Activated CD4-positive, alpha-beta T cell treated with anti-CD3 and anti-CD28 coated beads, Interleukin-2, amount 10 ng/mL, durations not matched to agents 7 days and 5 days (primary cell): ENCODE measurements at places on chromosomes 4 and X. TPM values are rescaled to one million over a fixed set of nuclear protein-coding genes. Genes with fewer than 3 reads are reported as not detected.

DNA sequence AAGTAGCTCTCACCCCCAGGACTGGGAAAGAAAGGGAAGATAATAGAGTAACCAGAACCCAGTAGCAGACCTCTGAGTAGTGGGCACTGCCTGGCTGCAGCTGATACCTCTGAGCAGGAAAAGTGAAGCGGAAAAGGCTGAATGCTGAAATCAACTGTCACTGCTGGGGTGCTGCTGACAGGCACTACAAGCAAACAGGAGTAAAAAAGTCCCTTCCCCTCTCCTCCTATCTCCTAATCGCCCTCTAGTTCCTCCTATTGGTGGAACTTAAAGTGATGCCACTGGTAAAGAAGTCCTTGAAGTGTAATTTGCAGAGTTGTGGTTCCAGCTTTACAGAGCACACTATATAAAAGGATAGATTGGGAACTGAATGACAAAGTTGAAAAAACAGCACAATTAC lies 32.8 kb upstream of the GLRB start:
- no peaks in the 10 kb centered on the region for H3K36me3 ChIP-seq
- no peak overlapping the region for H3K27ac ChIP-seq
- H3K4me3 ChIP-seq: no peak overlapping the region
- no peaks in the 10 kb centered on the region for H3K27me3 ChIP-seq

GRCh38 chr4:183966371-183966770 lies 61.3 kb downstream of the STOX2 start:
- peaks cover 32% of the 10 kb centered on the region for H3K27me3 ChIP-seq
- no peak overlapping the region for H3K4me3 ChIP-seq
- H3K4me1 ChIP-seq: no peaks in the 10 kb centered on the region
- no peak for DNase-seq

DNA sequence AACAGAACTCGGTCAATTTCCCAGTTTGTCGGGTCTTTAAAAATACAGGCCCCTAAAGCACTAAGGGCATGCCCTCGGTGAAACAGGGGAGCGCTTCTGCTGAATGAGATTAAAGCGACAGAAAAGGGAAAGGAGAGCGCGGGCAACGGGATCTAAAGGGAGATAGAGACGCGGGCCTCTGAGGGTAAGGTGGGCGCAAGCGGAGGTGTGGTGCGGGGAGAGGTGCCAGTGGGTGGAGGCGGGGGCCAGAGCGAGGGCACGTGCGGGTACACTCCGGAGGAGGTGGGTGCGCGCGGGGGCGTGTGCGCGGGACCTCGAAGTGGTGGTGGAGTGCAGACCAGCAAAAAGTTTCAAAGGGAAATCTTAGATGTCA lies 787 bp upstream of the TET2 start:
- H3K4me3 ChIP-seq: peak overlapping the region; percentile 96
- no peaks in the 10 kb centered on the region for H3K27me3 ChIP-seq
- H3K36me3 ChIP-seq: peaks cover 4% of the 10 kb centered on the region
- peaks cover 40% of the 10 kb centered on the region for H3K4me1 ChIP-seq

The CD38 gene
- total RNA-seq: 95.3 TPM

The RPA4 gene
- 0.83 TPM for total RNA-seq
